ENCODE measurements at places on chromosomes 5 and 9. TPM values are rescaled to one million over a fixed set of nuclear protein-coding genes. Genes with fewer than 3 reads are reported as not detected.

TMC1 gene
- total RNA-seq: 0.27 TPM

ARHGEF28 gene
- total RNA-seq: 1.8 TPM

ITGA2 gene
- total RNA-seq: 1.4 TPM

PROB1 gene
- total RNA-seq: 34.7 TPM

ACTBL2 gene
- not detected for total RNA-seq

ADGRD2 gene
- total RNA-seq: not detected

GLRA1 gene
- total RNA-seq: not detected

IL9 gene
- total RNA-seq: not detected

CETN3 gene
- 16.0 TPM for total RNA-seq

GABRA6 gene
- not detected for total RNA-seq

PCDHGB2 gene
- total RNA-seq: 16.2 TPM

PCDHGA11 gene
- 9.6 TPM for total RNA-seq

PSAT1 gene
- 0.73 TPM for total RNA-seq

CDH18 gene
- not detected for total RNA-seq
